ENCODE measurements at places on chromosomes 13 and 19.

DNA sequence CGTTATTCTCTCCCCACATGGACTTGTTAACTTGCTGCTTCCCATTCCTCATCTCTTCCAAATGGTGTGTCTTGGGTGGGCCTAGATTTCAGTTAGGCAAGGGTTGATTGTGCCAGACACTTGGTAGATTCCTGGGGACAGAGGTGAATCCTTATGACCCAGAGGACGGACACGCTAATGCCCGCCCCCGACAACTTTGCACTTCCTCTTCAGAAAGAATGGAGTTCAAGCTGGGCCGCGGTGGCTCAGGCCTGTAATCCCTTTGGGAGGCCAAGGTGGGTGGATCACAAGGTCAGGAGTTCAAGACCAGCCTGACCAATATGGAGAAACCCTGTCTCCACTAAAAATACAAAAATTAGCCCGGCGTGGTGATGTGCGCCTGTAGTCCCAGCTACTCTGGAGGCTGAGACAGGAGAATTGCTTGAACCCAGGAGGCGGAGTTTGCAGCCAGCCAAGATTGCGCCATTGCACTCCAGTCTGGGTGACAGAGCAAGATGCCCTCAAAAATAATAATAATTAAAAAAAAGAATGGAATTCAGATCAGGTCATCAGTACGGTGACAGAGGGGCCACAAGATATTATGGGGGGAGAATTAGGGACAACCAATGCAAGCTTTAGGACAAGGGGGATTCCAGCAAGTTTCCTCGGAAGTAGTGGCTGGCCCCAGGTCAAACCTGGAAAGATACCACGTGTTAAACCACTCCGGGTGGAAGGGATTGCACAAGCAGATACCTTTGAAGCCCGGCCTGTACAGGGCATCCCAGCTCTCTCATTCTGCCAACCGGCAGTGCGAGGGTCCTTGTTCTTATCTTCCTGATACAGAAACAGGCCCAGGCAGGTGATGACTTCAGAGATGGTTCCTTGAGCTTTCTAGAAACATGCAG lies 2.7 kb downstream of the MYO9B start:
- no peak for DNase-seq

GRCh38 chr13:37136187-37136586 lies 30.7 kb upstream of the CSNK1A1L start:
- DNase-seq: no peak

GRCh38 chr13:107241381-107241780 lies 673.4 kb upstream of the ARGLU1 start:
- no peak for DNase-seq

GRCh38 chr13:77384999-77385398 lies 58.1 kb upstream of the MYCBP2 start:
- DNase-seq: no peak

- no peak for DNase-seq
These were observed 19.1 kb upstream of the CYSLTR2 start for GRCh38 chr13:48634636-48635035.

DNA sequence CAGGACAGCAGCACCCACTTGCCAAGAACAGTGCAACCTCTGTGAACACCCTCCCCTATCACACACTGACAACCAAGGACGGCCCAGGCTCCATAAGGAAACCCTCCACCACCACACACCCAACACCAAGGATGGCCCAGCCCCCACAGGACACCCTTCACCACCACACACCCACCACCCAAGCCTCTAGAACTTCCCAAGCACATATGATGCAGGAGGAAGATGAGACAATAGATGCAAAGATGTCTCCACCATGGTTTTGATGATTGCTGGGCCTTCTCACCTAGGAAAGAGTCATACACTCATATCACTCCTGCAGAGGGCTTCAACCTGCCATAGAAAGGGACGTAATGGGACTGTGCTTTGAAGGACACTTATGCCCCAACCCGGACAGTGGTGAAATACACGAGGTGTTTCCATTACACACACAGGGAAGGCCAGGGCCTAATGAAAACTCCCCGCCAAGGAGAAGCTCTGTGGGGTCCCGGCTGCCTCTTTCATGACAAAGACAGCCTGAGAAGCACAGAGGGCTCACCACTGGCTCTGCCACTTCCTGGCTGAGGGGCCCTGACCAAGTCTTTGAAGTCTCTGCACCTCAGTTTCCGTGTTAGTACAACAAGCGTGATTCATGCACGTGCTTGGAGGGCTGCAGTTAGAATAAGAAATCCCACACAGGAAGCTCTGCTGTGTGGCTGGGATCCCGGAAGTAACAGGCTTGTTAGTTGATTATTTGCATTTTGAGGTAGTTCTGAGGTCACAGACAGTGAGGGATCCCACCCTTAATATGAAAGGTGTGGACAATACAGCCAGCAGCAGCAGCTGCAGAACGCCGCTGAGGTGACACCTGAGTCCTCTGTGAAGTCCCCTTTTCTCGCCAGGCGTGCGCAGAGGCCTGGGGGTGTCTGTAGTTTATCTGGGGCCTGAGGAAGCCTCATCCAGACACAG lies 61.9 kb upstream of the ATP12A start:
- DNase-seq: no peak

DNA sequence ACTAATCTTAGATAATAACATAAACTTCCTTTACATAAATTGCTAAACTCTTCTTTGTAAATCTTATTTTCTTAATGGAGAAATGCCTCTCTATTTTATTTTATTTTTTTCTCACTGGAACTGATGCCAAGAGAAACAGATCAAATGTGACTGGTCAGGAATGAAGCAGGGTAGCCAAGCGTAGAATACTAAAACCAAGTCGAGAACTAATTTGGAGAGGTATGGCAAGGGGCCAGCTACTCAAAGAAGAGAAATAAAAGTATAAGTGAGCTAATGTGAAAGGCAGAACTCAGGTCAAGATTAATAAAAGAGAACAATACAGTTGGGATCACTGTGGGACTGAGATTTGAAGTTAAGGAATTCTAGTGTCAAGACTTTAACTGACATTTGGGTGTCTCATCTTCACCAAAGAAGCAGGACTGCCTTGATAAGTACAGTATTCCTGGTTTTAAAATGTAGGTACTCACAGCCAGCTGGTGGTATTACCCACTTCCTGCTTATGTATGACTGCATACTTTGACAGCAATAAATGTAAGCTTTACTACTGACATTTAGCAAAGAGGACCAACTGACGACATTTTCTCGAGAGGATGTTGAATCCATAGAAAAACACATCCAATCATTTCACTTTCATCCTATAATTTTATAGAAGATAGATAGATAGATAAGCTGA lies 1192.2 kb downstream of the EFNB2 start:
- DNase-seq: no peak

DNA sequence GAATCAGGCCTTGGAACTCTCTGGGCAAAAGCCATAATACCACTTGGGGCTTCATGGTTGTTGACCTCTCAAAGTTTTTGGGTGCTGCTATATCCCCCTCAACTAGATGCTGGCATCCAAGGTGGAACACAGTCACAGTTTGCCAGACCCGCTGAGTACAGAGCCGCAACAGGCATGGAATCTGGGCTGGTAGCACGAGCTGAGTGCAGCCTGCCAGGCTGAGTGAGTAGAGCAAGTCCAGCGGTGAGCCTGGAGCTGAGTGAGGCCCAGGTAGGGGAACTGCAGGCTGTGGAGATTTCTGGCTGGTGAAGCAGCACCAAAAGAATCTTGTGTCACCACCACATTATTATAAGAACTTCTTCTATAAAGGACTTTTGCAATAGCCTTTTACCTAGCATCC lies 192.6 kb downstream of the PCDH17 start:
- DNase-seq: no peak

- peak; percentile 65 for DNase-seq
These were observed 68.4 kb upstream of the TM9SF2 start for GRCh38 chr13:99432609-99433542.
